CD4-positive, alpha-beta T cell treated with Interleukin-15 for 4 hours (primary cell): ENCODE measurements at places on chromosomes 2 and 18.
A peak's percentile ranks its signal among the peaks of the same experiment; 100 is the strongest.

DNA sequence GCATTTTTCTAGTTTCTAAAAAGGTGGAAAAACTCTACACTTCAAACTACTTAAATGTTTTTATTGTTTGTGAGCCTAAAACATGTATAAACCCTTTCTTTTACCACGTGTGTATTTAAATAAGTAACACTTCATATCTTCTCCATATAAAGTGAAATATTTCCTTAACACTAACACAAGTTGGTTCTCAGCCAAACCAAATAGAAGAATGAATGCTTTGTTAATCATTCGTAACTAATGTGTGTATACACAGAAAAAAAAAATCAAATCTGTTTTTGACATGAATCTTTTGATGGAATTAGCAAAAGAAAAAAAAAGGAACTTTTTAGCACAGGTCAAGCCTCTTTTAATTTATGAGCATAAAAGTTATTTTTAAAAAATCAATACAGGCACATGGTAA, 89.3 kb downstream of the EHBP1 start:
- DNase-seq: no peak

GRCh38 chr2:240881913-240882312, 13.3 kb downstream of the AGXT start:
- DNase-seq: no peak

GRCh38 chr2:230400454-230400853, 15.5 kb upstream of the SP100 start:
- no peak for DNase-seq

- no peak for DNase-seq
These were observed 22.2 kb downstream of the MBP start for GRCh38 chr18:77110400-77110799.

DNA sequence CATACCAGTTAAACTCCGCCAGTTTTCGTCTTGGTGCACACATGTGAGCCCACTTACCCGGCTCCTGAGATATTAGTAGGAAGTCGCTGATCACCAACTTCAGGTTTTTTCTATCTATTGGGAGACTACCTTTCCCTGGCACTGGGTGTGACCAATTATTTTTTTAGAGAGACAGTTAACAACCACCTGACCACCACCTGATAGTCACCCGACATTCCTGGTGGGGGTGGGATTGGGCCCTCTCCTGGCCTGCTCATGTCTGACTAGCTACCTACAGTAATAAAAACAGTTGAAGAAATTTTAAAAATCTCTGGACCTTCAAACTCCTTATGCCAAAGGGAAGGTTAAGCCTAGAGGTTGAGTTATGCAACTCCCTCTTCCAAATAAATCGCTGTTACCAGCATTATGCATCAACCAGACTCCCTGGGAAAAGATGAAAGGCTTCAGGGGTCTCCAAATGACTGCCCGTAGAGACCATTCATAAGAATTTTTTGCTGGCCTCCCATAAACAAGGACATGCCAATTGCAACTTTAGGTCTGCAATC, 27.8 kb downstream of the CREG2 start:
- no peak for DNase-seq

DNA sequence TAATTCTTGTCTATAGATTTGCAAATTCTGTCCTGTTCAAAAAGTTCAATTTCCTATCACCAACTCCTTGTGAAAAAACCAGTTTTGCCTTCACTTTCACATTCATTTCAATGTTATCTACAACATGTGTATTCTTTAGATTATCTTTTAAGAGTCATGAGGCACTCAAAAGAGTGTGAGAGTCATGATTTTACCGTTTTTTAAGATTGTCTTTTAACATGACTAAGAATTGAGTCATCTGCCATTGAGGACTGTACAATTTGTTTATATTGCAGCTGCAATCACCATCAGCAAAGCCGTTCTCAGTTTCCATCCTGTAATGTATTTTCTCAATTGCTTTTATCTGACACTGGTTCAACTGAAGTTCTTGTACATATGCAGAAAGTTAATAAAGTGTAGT, 275.8 kb downstream of the LNPK start:
- no peak for DNase-seq

DNA sequence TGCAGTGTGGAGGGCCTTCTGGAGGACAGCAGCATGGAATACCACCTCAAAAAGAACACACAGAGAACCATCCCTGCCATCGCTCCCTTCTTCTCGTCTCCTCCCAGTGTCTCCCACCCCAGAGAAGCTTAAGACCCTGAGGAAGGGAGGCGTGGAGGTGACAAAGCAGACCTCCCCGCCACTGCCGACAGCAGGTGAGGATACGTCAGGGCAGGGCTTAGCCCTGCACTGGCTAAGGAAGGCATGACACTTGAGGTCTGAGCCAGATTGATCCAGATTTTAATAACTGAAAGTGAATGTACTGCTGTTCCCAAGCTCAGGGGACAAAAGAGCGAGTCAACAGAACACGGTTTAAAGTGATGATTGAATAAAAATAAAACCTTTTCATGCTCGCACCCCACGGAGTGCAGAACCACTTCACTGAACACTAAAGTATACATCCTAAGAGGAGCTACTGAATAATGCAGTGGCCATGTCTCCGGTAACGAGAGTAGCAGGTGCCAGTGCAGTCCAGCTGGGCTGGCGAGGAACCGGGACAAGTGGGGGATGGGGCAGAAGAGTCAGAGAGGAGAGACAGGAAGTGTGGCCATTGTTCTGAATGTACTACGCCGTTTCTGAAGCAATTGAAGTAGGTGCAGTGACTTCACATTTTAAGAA, 391.0 kb downstream of the CDH2 start:
- no peak for DNase-seq

GRCh38 chr2:235608200-235608887, 114.5 kb downstream of the AGAP1 start:
- no peak for DNase-seq

DNA sequence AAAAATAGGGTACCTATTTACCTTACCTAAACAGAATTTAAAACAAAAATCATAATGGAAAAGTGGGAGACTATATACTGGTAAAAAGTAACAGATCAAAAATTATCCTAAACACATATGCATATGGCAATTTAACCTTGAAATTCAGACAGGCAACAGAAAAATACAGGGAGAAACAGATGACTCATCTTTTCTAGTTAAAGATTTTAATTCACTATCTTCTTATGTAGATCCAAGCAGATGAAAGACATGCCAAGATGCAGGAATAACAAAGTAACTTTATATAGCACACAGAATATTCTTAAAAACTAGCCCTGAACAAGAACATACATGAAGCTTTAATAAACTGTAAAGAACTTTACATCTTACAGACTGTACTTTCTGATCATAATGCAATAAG, 30.9 kb downstream of the PRPF40A start:
- DNase-seq: no peak

DNA sequence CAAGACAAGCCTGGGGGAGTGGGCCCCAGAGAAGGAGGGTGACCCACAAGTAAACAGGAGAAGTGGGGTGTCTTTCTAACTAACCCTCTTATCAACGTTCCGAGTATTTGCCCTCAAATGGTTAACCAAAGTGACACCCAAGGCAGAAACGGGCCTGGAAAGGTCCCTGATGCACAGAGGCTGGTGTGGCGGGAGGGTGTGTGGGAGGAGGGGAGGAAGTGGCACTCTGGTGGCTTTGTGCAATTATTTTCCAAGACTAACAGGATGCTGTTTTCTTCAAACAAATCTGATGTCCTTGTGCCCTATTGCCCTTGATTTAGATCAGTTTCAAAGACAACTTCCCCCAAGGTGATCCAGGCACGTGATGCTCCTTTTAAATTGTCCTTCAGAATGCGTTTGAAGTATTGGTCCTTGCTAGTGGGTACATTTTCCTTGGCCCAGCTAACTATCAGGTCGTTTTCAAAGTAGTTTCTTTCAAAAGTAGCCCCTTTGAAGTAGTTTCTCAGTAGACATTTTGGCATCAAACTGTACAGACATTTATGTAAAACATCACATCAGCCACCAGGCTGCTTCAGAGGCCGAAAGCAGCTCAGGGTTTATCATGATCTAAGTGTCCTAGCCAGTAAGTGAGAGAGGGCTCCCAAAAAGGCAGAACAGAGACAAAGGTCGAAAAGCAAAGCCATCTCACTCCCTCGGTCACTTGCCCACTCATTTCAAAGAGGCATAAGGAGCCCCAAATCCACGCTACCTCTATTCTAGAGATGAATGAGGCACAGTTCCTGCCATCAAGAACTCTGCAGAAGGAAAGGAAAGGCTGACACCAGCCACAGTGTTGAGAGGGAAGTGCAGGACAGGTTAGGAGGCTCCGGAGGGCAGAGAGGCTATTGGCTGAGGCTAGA, 371.1 kb upstream of the ID2 start:
- DNase-seq: peak; percentile 42

GRCh38 chr18:75083131-75083530, 125.8 kb downstream of the PTGR3 start:
- DNase-seq: no peak

DNA sequence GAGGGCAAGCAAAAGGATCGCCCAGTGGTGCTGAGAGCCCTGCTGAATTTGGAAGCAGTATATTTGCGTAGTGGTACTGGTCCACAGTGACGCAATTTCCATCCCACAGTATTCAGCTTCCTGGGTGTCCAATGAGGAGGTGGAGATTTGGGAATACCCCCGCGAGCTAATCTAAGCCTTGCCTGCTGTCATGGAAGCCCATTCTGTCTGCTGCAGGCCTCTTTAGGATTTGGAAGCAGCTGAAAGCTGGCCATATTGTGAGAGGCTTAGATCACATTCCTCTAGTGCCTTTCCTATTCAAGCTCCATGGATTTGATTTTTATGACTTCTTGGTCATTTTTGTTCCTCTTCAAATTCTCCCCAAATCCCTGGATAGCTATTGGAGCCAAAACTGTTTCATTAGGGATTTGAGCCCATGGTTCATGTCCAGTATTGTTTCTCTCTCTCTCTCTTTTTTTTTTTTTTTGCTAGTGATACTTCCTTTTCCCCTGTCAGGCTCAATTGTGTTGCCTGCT, 22.3 kb upstream of the DYNC2LI1 start:
- no peak for DNase-seq

DNA sequence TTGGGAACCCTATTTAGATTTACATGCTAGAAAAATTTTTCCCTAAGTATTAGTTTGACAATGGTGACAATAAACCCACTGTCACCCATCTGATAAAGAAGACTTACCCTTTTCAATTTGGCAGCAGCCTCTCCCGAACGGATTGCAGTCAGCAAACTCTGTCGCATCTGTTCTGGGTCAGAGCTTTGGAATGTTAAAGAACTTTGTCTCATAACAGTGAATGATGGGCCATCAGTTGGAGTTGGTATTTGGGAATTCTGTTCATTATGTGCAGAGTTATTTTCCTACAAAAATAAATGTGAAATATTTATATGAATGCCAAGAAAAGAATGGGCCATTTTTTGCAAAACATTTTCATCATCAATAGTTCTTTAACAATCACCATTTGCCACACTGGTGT, 70.8 kb upstream of the GRB14 start:
- no peak for DNase-seq

DNA sequence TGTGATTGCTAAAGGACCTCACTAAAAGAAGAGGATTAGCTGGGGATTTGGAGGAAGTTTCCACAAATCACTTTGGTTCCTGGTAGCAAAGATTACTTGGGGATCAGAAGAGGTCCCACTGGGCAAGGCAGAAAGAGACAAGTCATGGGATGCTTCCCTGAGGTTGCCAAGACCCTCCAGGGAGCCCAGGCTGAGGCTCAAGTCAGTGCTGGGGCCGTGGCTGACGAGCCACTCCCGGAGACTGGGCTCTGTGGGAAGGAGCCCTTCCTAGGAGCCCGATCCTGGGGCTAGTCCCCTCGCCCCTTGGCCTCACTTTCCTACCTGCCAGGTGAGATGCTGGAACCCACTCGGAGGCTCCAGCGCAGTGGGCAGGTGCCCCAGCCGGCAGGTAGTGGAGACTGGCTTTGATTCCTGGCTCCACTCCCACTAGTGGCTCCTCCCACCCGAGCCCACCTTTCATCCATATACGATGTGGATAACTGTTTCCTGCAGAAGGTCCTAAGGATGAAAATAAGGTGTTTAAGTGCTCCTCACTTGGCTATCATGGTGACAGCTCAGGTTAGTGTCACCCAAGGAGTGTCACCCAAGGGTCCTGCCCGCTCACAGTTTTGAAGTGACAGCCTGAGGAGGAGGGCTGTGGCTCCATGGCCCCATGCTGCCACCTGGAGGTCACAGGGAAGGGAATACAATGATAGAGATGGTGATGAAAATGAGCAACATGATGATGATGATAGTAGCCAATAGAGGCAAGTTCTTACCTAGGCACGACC, 100.5 kb downstream of the CAPN13 start:
- peak; percentile 69 for DNase-seq

DNA sequence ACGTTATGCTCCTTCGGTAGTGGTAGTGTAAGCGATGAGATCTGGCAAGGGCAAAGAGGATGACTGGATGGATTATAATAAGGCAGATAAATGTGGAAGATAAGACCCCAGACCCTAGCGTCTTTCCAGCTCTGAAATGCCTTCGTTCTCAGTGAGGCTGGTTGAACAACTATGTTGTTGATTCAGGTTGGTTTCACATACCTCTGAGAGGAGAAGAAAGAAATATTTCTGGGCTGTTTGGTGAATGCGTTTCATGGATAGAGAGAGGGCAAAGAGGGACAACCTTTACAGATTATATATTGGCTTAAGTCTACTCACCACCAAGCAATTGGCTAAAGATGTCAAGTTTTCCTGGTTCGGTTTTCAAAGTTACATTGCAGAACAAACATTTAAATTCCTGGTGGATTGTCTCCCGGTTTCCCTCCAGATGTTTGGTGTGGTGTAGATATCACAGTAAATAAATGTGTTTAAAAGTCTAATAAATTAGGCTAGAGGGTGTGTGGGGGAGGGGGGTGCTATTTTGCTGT, 190.1 kb upstream of the GLI2 start:
- DNase-seq: no peak

DNA sequence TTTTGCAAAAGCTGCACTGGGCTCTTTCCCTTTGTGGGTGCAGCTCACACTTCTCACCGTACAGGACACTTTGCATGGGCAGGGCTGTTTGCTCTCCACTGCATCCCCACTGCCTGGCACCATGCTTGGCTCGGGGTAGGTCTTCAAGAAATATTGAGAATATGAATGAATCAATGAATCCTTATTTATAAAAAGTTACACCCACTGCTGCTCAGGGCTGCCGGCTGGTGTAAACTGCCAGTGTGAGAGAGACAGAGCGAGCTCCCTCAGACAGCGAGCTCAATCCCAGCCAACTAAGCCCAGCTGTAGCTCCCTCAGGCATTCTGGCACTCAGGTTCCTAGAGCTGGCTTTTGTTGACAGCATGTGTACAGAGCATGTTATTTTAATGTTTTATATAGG, 3.4 kb downstream of the TMEM185B start:
- DNase-seq: no peak

DNA sequence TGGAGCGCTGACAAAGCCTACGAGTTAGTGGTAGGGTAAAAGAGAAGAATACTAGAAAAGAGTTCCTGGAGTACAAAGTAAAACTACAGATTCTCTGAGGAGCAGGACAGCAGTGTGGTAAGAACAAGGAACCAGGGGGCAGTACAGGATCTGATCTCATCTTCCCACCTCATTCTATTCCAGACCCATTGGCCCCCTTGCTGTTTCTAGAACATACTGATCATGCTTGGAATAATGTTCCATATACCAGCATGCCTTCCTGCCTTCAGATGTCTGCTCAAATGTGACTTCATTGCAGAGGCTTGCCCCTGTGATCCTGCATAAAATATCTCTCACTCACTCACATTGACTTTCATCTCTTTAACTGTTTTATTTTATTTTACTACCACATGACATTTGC, 19.3 kb downstream of the MSGN1 start:
- DNase-seq: no peak
